Suprapubic skin (tissue), 4 donors: ENCODE measurements at places on chromosomes 6 and 20.

DNA sequence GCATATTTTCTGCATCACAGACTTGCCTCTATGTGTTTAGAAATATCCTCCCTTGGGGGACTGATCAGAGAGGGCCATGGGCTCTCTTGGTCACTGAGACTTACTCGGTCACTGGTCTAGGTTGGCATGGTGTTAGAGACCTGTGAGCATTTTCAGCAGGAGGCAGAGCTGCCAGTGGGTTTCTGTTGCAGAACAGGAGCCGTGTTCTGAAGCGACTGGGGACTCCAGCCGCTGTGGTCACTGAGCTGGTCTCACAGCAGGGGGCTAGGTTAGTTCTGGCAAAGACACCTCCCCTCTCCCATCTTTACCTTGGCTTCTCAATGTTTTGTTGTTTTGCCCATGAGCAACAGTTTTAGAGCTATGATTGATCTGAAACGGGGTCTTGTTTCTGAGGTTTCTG lies 8.7 kb downstream of the TMEM181 start:
- no peak for DNase-seq

DNA sequence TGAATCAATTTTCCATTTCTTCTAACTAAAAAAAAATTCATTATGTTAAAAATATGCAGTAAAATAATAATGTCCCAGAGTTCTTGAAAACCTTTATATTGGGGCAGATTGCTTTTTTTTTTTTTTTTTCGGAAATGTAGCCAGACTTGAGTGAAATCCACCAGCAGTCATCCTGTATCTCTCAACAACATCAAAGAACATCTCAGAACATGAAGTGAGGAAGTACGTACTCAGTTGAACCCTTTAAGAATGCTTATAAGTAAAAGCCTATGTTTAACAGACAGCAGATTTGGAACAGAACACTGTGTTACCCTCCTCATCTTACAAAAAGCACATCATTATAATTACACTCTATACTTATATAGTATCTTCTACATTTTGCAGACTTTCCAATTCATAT lies 51.0 kb upstream of the SUPT3H start:
- DNase-seq: no peak

DNA sequence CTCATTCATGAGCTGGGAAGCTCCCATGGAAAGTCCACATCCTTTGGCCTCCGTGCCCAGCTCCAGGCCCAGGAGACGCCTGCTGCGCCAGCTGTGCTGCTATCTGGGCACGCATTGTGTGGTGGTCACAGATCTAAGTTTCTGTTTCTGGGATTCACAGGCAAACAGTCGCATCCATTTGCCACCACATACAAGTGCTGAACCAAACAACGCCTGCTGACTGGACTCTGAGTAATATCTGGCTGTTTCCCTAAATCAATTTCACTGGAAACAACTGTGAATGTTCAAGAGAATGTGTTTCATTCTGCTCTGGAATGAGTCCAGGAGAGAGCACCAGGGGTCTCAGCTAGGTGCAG lies 45.5 kb downstream of the IRF4 start:
- no peak for DNase-seq

GRCh38 chr6:45590226-45590625 lies 212.5 kb upstream of the SUPT3H start:
- DNase-seq: no peak

GRCh38 chr6:158826819-158827501 lies 7.8 kb upstream of the EZR start:
- DNase-seq: no peak

- no peak for DNase-seq
Measured at GRCh38 chr20:50992733-50993457, 30.0 kb downstream of the KCNG1 start.

GRCh38 chr6:96013531-96013930 lies 2.2 kb upstream of the FUT9 start:
- DNase-seq: no peak

- DNase-seq: no peak
Measured at GRCh38 chr6:47651505-47651944, 46.9 kb upstream of the ADGRF4 start.

- DNase-seq: no peak
Measured at GRCh38 chr6:32794510-32794909, 22.3 kb downstream of the HLA-DOB start.

DNA sequence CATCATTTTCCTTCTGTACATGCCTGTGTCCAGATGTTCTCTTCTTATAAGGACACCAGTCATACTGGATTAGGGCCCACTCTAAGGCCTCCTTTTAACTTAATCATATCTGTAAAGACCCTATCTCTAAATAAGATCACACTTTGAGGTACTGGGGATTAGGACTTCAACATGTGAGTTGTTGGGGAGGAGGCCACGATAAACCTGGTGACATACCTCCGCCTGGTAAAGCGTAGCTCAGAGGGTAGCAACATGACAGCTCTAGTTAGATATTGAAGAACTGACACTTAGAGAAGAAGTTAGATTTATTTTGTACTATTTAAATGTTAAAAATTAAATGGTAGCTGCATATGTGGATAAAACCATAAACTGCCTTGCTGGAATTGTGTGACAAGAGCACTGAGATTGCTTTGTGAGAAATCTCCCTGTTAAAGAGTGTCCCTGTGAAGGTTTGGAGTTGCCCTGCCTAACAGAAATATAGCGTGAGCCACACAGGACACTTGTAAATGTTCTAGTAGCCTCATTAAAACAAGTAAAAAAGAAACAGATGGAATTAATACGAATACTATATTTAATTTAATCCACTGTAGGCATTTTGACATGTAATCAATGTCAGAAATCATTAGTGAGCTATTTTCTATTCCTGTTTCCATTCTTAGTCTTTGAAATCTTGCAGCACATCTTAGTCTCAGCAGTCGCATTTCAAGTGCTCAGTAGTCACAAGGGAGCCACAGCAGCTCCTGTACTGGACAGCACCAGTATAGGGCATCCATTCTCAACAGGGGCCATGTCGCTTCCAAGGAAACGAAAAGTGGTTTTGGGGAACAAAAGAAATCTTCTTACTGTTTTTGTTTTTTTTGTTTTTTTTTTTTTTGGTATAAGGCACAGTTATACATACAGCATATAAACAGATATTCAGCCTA lies 13.4 kb downstream of the PLCB1 start:
- DNase-seq: no peak

DNA sequence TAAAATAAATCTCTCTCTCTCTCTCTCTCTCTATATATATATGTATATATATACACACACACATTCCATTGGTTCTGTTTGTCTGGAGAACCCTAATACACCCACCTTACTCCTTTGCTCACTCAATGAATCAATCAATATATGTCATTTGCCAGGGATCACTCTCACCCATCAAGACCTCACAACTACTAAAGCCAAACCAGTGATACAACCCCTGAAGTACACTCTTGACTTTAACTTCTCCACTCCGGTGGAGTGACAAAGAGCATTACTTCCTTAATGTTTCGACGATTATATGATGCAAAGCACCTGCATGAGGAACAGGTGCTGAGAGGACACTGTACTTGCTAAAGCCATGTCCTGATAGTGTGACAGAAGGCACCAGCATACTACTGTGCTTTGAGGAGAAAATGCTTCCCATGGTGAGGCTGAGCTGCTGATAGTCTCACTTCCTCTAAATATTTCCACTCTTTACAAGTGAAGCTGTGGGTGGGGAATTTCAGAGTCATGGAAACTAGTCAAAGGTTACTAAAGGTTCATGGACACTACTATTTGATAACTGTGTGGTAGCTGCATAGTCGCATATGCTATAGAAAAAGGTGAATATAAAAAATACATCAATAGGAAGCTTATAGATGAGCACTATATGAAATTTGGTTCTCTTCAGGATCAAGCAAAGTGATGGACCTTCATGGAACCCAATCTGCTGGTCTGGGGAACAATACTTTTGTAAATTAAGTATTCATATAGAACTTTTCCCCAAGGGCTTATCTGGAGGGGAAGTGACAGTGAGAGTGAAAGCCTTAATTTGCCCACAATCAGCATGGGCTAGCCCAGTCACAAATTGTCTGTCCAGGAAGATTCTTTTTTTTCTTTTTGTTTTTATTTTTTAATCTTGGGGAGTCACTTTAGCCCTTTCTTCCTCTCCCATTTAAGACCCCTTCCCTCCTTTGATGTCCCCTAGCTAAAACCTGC lies 141.9 kb upstream of the NEDD9 start:
- DNase-seq: no peak
